Cerebellum (tissue), 4 donors: ENCODE measurements at places on chromosomes 5 and 9. TPM values are rescaled to one million over a fixed set of nuclear protein-coding genes. Genes with fewer than 3 reads are reported as not detected.

Gene FBXO4
- total RNA-seq: 11.1 TPM

GRCh38 chr9:119289740-119290433 lies 79.3 kb downstream of the BRINP1 start:
- DNase-seq: no peak

Gene GMCL2
- not detected for total RNA-seq

Gene PPP2R2B
- 64.4 TPM for total RNA-seq

Gene SMIM27
- total RNA-seq: 2.8 TPM

GRCh38 chr5:58477760-58478376 lies 13.4 kb upstream of the GAPT start:
- no peak for DNase-seq

Gene TMEM215
- total RNA-seq: 0.91 TPM

Gene ABCA2
- 29.0 TPM for total RNA-seq

Gene S1PR3
- total RNA-seq: 13.2 TPM
